ENCODE measurements at places on chromosomes 6 and 20.

DNA sequence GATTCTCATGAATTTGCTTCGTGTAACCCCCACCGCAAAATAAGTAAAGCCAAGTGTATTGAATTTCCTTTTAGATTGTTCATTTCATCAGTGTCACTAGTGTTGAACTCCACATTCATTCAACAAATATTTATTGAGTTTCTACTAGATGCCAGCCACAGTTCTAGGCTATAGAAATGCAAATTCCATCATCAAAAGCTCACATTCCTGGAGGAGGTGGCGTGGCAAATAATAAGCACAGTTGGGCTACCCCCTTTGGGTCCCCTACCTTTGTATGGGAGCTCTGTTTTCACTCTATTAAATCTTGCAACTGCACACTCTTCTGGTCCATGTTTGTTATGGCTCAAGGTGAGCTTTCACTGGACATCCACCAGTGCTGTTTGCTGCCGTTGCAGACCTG is 12.7 kb upstream of the ME1 start:
- no peak for DNase-seq

DNA sequence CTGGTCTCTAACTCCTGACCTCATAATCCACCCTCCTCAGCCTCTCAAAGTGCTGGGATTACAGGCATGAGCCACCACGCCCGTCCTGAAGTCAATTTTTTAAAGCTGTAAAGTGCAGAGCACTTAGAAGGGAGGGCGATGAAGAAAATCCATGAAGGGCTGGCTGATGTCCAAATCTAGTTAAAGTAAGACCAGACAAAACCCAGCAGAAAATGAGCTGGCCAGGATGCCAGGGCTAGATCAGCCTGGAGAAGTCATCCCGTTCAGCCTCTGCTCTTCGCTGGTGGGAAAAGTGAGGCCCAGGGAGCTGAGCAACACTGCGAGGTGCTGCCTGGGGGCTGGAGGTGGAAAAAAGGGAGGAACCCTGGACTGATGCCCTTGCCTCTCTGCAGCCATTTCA is 3.1 kb downstream of the BPIFB4 start:
- DNase-seq = no peak

- DNase-seq = no peak
These were observed 48.8 kb downstream of the TM9SF4 start for GRCh38 chr20:32158351-32158750.

DNA sequence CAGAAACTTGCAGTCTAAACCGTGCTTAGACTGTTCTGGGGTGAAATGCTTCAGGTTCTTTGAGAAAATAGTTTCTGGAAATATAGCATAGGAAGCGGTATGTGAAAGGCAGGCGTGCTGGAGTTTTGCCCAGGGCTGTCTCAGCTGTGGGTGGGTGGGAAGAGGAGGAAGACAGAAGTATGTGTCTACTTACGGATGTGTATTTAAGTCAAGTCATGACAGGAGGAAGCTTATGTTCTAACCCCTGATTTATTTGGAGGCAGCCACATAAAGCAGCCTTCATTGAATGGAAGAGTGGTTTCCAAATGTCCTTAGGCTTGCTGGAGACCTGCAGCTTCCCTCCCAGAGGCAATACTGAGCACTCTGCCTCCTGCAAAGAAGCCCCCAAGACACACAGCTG is 345.8 kb upstream of the PRND start:
- DNase-seq = no peak

DNA sequence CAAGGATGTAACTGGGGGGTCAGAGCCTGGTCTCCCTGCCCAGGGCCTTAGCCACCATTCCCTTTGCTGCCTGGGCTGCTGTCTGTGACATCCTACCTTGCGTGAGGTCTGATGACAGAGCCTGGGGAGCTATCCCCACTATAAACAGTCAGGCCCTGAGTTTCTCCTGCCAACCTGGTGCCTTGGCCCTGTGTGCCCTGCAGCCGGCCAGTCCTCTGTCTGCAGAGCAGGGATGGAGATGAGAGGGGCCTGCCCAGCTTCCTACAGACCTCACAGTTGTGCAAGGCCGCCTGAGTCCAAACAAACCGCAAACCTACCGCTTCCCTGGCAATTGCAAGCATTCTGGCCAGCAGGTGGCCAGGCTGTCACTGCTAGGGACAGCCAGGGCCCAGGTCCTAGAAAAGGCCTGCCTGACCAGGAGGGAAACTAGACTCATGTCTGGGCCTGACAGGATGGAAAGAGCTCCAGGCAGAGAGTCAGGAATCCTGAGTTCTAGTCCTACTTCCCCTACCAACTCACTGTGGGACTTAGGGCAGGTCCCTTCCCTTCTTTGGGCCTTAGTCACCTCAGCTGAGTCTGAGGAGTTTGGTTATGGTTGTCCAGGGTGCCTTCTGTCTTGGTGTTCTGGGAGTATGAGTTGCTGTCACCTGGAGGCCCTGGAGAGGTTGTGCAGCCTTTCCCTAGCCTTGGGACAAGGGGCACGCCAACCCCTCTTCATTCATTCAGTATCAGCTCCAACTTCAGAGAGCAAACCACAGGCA is 86.2 kb downstream of the VEGFA start:
- no peak for DNase-seq

- DNase-seq = no peak
These were observed 286.6 kb downstream of the TENT5A start for GRCh38 chr6:81465859-81466258.

DNA sequence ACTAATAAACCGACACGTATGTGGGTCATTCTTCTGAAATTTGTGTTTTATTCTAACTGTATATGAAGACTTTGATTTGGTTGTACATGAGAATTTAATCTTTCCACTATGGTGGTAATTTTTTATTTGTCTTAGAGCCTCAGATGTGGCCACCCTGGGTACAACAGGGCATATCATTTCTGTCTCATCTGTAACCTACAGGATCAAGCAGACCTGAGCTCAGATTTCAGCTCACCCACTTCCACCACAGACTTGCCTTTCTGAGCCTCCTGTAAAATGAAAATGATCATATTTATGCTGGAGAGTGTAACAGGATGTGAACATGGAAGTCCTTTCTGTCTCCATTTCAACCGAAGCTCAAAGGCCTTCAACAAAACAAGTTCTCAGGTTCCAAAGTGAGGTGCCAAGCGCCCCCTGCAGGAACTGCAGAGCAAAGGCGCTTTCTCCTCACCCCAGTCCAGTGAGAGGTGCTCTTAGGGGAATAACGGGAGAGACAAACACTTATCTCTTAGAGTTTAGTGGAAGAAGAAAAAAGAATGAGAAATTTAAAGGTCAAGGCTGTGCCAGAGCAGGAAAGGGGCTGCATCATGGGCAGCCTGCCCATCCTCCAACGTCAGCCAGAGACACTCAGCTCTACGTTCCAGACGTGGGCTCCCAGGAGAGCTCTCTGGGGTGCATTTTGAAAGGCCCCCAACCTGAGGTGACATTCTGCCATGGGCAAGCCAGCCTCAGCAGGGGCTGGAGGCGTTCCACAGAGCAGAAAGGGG is 23.0 kb upstream of the CD24 start:
- DNase-seq = no peak

DNA sequence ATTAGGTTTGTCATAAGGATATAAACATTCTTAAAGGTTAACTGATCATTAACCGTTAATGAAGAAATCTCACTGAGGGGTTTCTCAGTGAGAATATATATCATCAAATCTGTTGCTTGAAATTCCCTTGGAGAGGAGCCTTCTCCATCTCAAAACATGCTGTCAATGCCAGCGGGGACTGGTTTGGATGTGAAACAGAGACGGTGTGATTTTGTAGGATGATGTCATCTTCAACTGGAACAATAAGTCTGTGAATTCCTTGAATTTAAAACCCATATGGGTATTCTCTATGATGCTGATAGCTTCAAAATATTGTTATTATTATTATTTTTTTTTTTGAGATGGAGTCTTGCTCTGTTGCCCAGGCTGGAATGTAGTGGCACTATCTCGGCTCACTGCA is 75.9 kb downstream of the GMPR start:
- no peak for DNase-seq

GRCh38 chr6:41504466-41505121 is 41.6 kb upstream of the FOXP4 start:
- no peak for DNase-seq

DNA sequence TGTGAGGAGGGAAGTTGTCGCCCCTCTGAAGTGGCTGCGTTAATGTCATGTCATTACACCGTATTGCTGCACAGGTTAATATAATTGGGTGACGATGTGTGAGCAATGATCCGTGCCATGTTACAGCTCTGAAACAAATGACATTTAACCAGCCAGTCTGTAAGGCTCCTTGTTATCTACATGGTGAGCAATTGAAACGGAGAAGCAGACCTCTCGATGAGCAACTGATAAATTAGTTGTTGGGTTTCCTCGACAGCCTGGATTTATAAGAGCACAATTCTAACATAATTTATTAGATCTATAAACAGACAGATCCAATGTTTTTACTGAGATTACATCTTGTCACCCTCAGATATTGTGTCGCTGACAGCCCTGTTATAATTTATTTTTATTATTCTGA is 49.9 kb upstream of the MAFB start:
- no peak for DNase-seq

DNA sequence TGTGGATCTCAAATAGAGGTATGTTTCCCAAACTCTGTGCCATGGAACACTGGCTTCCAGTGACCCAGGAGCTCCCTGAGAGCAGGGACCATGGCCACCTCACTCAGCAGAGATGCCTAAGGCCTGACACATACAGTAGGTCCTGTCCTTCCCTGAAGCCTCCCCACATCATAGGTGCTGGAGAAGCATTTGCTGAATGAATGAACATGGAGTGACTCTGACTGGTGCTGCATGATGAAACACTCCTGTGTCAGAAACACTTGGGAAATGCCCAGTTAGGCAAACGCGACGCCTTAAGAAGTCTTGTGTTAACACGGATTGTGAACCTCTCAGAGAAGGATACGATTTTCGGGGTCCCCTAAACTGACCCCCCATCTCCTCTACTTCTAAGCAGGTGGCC is 14.3 kb downstream of the SLA2 start:
- DNase-seq = no peak

- DNase-seq = peak; percentile 6
These were observed 52.8 kb upstream of the SRSF6 start for GRCh38 chr20:43404878-43405277.

DNA sequence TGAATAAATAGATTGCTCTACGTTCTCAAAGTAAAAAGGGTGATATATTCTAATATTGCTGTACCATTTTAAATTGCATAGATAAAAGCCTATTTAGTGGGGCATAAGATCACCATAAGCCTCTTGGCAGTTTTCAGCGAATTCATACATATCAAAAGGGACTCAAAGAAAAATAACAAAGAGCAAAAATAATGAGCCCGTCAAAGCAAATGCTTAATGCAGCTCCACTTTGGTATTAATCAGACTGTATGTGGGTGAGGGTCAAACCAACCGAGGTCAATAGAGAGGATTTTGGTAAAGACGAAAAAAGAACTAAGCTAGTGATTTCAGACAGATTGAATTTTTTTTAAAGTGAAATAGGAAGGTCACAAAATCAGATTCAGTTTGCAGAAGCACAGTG is 598.8 kb downstream of the GRIK2 start:
- DNase-seq = no peak

- no peak for DNase-seq
These were observed 17.0 kb downstream of the CRISP1 start for GRCh38 chr6:49849213-49849907.

GRCh38 chr6:110432285-110432900 is 17.0 kb upstream of the DDO start:
- DNase-seq = no peak

DNA sequence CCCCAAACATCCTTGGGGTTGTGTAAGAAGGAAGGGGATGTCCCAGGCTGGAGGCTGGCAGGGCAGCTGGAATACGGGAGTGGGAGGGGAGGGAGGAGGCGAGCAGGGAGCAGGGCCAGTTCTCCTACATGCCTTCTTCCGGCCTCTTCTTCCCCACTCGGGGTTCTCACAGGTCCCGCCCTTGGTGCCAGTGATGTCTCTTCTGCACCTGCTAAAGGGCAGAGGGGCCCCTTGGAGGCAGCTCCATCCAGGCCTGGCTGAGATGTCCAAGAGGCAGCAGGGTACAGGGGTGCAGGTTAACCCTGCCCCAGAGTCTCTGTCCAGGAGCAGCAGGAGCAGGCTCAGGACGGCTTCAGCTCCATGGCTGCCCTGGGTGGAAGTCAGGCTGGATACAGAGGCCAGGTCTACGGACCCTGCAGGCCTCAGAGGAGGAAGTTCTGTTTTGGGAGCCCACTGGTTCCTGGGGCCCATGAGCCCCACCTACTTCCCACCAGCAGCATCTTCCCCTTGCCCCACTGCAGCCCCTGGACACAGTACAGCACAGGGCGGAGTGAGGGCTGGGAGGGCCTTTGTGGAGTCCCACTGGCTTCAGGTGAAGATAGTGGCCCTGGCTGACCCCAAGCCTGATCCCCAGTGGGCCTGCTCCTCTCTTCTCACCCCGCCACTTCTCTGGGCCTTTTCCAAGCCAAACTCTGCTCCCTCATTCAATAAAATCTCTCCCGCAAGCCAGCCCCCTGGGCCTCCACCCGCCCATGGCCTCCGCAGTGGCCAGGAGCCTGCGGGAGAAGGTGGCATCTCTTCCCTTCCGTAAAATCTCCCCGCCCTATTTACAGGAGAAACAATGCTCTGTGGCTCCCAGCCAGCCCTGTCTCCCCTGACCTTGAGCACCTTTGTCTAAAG is 60.4 kb downstream of the YTHDF1 start:
- no peak for DNase-seq

- DNase-seq = no peak
These were observed 519.5 kb downstream of the PHF3 start for GRCh38 chr6:64155063-64155462.

DNA sequence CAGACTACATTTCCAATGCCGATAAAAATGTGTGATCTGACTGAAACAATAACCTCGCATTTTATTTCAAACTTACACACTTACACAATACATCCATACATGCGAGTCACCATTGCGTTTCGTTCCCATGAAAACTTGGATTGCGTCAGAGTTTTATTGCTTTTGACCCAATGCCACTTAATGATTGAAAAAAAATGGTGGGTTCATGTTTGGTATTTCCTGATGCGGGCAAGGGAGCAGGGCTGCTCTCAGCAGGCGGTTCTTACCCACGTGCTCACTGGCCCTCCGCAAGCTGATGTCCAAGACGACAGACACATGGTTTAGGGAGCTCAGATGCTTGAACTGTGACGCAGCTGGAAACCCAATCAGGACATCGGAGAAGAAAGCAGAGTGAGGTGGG is 281.0 kb upstream of the SULF2 start:
- no peak for DNase-seq

DNA sequence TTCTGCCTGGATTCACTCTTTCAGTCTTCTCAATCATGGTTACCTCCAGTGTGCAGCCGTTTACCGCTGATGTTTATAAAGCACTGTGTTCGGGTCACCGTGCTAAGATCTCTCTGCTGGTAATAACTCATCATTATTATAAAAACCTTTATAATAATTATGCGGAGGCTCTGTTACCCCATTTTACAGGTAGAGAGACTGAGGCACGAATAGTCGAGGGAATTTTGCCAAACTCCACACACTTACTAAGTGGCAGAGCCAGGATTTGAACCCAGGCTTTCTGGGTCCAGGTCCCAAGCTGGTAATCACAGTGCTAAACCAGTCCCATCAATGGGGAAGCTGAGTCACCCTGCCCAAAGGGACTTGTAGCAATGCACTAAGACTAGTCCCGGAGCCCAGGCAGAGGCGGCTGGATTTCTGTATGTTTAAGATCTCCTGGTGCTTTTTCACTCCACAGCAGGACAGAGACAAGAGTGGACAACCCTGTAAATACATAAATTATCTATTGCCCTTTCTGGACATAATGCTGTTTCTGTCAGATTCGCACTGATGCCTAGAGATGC is 48.1 kb downstream of the SYNJ2 start:
- DNase-seq = no peak

GRCh38 chr6:130239755-130240154 is 17.0 kb upstream of the SAMD3 start:
- no peak for DNase-seq
